ENCODE measurements at places on chromosomes 1 and 21.

DNA sequence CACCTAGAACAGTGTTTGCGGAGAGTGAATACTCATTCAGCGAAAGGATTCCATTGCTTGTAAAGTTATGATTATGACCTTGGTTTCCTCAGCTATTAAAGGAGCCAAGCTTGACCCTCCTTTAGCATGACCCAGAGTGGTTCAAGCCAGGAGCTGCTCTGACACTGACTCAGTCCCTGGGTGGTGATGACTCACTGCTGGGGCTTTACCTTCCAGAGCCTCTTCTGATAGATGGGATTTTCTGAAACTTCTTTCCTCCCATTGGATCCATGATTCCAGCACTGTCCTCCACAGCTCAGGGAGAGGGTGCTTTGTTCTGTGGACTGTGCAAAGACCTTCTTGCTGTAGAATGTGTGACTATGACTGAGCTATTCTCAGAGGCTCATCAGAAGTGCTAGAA is 77.4 kb downstream of the S1PR1 start:
- no peak for DNase-seq

GRCh38 chr21:34091032-34091431 is 17.7 kb downstream of the MRPS6 start:
- DNase-seq, result no peak

GRCh38 chr1:203289281-203289981 is 15.9 kb upstream of the BTG2 start:
- peak; percentile 70 for DNase-seq

- no peak for DNase-seq
Measured at GRCh38 chr21:36038701-36039497, 21.4 kb downstream of the SETD4 start.

- no peak for DNase-seq
Measured at GRCh38 chr1:178580876-178581275, 68.0 kb downstream of the TEX35 start.

DNA sequence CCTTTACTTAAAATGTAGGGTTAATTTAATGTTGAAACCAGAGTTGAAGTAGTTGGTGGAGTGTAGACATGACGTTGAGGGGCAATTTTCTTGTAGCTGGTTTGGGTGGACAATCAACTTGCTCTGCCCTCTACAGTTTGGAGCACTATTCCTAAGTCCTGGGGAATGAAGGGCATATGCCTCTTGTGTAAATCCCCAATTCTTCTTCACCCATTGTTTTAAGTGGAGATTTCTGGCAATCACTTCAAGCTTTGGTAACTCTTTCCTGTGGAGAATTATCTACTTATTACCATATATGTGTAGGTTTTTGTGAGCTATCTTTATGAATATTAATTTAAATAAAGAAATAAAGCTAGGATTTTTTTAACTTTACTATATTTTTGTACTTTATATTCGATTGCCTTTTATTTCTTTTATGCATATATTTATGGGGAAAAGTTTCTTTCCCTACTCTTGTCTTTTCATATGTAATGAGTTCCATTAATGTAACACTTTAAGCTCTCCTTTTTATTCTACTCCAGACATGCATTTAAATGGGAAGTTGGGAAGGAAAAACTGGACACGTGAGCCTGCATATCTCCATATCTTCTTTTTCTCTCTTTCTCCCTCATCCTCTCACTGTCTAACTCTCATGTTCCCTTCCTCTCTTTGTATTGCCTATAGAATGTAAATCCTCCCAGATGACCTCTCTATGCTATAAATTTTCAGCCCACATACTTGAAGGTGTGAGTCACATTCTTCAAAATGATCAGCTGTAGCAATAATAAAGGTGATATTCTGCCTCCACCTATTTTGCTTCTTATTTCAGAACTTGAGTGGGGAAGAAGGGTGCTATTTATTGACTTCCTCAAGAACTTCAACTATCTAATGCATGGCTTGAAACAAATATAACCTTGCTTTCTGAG is 276.7 kb downstream of the PTPRC start:
- DNase-seq, result no peak

DNA sequence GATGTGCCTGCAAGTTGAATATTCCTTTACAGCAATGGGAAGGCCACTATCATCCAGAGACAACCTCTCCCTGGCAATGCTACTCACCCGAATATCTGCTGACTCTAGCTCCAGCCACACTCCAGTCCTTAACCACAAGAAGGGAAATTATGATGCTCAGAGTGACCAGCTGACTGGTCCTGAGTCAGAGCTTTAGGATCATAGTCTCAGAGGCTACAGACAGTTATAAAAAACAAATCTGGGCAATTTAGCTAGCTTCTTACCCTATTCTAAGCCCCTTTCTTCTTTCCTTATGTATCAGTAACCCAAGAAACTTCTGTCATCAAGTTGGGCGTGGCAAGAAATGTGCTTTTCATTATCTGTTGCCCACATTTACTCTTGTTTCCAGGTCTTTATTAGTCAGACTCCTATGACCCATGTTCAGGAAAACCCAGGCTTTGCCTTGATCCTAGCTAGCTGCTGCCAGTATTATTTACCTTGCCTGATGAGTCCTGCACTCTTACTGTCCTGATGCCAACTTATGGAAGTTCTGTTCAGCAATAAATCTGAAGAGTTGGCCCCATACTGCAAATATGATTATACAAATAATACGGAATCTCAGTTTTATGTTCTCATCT is 207.0 kb downstream of the TTLL7 start:
- DNase-seq, result no peak

DNA sequence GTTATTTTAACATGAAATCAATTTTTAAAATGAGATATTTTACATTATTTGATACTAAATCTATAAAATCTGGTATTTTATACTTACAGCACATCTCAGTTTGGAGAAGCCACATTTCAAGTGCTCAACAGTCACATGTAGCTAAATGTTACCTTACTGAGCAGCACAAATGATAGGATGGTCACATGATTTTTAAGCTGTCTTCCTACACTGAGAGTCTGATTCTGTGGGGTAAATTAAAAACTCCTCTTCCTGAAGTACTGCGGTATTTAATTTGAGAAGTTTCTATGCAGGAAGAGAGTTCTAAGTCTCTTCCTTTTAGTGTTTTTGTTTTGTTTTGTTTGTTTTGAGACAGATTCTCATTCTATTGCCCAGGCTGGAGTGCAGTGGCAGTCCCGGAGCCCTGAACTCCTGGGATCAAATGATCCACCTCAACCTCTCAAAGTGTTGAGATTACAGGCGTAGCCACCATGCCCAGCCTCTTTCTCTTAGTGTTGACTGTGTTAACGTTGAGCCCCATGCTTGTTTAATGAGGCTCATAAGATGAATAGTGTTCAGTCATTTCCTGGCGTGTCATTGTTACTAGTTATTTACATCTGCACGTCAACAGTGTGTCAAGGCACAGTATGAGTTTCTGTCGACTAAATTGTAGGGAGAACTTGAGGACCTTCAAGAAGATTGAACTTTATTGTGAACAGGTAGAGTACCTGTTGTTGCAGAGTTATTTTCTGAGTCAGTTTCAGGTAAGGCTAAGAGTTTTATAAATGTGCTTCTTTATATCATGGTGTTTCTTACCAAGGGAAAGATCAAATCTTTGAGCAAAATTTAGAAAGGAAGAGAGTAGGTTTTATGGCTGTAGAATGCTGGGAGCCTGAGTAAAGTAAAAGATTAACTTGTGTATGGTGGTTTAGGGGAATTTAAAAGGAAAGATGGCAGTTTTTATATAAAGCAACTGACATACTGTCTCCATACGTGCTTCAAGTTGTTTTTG is 3.3 kb downstream of the CNST start:
- DNase-seq, result no peak

DNA sequence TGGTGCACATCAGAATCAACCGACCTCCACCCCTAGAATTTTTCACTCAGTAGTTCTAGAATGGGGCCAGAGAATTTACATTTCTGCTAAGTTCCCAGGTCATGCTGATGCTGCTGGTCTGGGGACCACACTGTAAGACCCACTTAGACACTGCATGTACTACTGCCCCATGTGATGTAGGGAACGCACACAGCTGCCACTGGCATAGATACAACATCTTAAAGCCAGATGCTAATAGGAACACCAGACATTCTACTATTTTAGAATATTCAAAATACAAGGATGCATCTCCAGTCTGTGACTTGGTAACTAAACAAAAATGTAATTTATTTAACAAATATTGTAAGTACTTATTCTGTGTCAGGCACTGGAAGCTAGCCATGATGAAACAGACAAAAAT is 14.1 kb upstream of the ATP1B1 start:
- no peak for DNase-seq

DNA sequence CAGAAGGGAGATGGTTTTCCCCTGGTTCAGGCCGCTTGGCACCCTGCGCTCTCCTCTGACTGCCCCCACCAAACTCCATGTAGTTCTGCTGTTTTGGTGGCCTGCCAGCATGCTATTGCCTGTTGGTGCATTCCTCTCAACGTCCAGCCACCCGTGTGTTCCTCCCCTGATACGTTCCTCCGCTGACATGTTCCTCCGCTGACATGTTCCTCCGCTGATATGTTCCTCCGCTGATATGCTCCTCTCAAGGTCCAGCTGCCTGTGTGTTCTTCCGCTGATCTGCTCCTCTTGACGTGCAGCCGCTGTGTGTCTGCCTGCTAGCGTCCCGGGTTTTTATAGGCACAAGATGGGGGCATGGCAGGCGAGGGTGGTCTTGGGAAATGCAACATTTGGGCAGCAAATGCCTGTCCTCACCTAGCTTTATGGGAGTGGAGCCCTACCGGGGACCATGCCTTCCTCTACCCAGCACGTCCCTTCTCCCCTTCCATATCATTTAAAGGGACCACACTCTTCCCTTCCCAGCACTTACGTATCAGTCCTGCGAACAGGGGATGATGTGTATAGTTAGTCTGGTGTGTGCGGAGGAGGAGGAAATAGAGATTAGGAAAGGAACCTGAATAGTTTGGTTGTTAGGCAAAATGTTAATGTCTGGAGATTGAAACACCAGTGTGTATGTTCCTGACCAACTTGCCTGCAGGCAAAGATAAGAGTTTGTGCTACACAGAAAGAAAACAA is 40.6 kb upstream of the PLA2G5 start:
- DNase-seq, result no peak

DNA sequence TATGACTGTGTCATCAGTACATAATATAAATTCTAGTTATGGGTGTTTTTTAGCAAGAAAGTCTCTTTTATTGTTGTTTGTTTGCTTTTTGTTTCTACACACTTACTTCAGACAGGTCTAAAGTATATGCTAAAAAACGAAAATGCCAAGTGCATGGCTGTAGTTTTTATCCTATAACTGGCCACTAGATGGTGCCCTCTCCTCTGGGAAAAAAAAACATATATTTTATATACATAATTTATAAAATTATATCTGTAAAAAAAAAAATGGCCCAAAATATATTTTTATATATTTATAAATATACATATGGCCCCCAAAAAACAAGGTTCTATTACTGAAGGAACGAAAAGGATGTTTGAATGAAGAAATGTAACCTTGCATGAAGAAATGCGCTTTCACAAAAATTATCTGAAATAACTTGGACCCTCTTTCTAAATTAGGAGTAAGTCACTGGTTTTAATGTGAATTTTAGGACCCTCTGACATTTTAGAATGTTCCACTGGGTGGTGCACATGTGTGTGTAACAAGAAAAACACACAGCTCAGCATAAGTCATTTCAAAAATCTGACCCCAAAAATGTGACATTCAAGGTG is 93.5 kb downstream of the TTLL7 start:
- DNase-seq, result no peak

DNA sequence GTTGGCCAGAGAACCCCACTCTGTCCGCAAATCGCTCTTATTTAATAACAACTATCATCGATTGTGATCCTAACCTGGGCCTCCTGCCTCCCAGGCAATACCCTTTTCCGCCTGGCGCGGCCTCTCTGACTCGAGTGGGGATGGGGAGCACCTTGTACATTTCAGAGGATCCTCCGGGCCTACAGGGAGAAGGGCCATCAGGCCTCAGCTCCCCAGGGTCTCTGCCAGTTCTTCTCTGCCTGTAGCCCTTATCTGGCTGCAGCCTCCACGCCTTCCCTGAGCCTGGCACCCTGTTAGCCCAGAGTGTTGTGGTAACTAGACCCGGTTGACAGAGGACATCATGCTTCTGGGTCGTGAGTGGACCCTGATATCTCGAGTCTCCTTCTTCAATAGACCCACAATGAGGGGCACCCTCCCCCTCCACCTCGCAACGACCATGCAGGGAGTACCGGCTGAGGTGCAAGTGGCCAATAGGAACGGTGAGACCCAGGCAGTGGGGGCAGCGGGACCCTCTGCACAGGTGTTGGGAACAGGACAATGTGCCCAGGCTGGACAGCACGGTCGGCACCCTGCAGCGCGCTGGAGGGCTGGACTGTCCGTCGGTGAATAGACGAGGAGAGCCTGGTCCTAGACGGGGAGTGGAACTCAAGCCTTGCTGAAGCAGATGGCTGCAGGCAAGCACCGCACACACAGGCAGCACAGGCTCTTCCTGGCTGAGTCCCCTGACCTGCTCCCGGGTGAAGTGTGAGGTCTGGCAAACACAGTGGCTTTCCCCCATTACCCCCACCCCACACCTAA is 7.1 kb upstream of the CRYBG2 start:
- DNase-seq, result no peak

DNA sequence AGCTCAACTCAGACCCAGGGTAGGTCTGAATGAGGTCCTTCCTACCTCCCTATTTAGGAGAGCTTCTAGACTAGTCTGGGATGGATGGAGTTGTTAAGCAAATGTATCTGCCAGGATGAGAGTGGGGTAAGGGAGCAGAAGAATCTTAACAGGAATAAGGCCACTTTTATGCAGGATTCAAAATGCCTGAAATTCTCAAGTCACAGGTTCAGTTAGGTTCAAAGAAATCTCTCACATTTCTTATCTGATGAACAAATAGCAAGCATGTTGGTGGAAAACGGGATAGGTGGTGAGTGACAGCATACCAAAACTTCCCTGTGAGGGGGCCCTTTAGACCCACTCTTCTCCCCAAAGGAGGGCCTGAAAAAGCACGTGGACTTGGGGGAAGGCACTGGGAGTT is 3.0 kb downstream of the SLAMF9 start:
- no peak for DNase-seq

DNA sequence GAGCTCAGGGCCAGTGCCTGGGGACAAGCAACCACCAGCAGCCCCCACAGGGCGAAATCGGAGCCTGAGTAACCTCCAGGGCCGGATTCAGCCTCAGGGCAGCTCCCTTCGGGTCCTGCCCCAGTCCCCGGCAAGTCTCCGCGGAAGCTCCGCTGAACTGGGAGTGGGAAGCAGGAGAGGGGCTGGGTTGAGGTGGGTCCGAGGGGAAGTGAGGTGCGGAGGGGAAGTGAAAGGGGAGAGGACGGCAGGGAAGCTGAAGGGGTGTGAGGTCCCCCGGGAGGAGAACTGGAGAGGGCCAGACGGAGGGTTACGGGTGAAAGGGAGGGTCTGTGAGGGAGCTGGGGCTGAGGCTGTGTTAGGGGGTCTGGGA is 560 bp downstream of the PADI2 start:
- no peak for DNase-seq
